ENCODE measurements at places on chromosomes 16 and 17.

- DNase-seq = no peak
These were observed 583 bp downstream of the ATXN2L start for GRCh38 chr16:28823291-28823872.

GRCh38 chr16:12426122-12426521, 377.6 kb downstream of the CPPED1 start:
- no peak for DNase-seq

DNA sequence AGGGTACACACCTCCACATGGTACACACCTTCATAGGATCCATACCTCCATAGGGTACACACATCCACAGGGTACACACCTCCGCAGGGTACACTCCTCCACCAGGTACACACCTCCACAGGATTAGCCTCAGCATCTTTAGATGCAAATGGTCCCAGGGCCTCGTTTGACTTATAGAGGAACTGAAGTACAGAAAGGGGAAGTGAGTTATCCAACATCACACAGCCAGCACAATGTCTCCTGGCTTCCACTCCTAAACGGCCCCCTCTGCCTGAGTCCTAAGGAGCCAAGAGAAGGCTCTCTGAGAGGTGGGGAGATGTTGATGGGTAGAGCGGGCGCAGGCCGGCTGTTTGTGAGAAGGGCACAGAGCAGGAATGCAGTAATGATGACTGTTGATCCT, 12.0 kb downstream of the FOXN1 start:
- DNase-seq = no peak

DNA sequence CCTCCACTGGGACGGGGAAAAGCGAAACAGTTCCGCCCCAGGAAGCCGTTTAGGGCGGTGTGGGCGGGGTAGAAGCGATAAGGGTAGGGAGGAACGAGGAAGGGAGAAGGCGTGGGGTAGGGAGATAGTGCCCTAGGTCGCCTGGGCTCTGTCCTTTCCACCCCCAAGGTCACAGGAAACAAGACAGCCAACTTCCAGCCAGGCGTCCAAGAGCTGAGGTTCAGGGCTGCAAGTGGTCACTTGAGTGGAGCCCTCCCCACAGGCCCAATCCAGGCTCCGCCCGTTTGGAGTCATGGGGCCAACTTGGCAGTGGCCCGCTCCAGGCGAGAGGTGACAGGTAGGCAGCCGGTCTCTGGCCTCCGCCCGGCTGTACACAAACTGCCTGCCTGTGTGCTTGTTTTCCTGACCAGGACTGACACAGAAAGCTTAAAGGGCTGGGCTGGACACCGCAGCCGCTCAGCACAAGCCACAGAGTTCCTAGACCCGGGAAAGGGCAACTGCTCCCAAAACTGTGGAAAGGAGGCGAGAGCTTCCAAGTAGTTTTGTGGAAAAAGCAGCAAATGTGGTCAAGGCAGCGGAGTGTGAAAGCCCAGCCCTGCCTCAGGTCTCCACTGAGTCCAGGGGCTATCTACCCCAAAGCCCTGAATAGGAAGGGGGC, at the start of gene RILP:
Gene RILP (minus strand): TSS at position 23 of the 658 bp plus-strand sequence. CDS start 62 bp downstream, outside the sequence.
- DNase-seq = no peak

- no peak for DNase-seq
These were observed 171.1 kb downstream of the CDH11 start for GRCh38 chr16:64950731-64951130.

DNA sequence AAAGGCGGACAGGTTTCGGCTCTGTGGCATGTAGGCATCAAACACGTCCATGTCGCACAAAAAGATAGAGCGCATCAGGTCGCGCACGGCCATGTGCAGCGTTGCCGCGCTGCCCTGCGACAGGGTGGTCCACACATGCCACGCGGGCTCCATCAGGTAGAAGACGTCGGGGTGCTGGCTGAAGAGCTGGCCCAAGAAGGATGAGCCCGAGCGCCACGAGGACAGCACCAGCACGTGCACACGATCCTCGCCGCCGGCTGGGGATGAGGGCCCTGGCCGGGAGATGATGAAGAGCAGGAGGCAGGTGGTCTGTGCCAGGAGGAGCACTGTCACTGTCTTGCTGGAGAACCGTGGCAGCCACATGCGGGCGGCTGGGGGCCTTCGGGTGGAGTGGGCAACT, 5.9 kb downstream of the CHST5 start:
- no peak for DNase-seq

GRCh38 chr17:50426814-50427787, 1.1 kb downstream of the ACSF2 start:
- DNase-seq = no peak

- no peak for DNase-seq
These were observed 159.8 kb upstream of the SDK2 start for GRCh38 chr17:73803964-73804435.

- DNase-seq = no peak
These were observed 322.5 kb downstream of the PMP22 start for GRCh38 chr17:14942526-14943190.

GRCh38 chr16:54460263-54460860, 173.8 kb upstream of the IRX3 start:
- DNase-seq = no peak

Measured in hypothalamus (tissue), 51 donors.